Bronchial smooth muscle cell (primary cell): ENCODE measurements at places on chromosomes 6 and 20. TPM values are rescaled to one million over a fixed set of nuclear protein-coding genes. Genes with fewer than 3 reads are reported as not detected.

SAPCD1 gene
- 0.26 and 1.3 TPM in 2 replicates for total RNA-seq

OR2H1 gene
- not detected in 2 replicates for total RNA-seq

LTA gene
- not detected in 2 replicates for total RNA-seq

DLL1 gene
- under 0.01 and 0.09 TPM in 2 replicates for total RNA-seq

BNIP5 gene
- under 0.01 TPM in 1 of 2 replicates, not detected in the other for total RNA-seq
